ENCODE measurements at places on chromosomes 2 and 18.

DNA sequence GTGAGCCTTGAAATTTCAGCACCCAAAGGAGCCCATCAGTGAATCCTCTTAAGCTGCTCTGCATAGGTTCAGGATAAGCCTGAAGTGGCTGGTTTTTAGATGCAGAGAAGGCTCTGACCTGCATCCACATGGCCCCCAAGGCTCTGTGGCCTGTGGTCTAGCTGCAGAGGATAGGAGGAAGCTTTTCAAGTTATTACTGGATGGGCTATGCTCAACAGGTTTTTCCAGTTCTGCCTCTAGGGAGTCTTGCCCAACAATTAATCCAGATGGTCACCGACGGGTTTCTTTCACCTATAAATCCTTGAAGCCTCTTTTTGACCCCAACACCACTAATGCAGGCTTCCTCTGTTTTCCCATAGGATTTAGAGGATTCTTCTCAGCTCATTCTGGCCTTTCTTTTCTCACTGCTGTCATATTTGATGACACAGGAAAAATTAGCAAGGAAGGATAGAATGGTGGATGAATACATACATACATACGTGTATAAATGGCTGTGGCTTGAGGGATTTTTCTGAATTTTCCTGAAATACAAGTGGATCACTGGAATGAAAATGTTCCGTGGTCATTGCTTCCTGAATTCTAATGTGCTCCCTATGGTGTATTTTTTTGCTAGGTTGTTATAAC, 52.2 kb upstream of the BCL2L11 start:
- no peak for DNase-seq

- DNase-seq, result no peak
Observed at GRCh38 chr18:3910512-3910911, 460.5 kb downstream of the TGIF1 start.

DNA sequence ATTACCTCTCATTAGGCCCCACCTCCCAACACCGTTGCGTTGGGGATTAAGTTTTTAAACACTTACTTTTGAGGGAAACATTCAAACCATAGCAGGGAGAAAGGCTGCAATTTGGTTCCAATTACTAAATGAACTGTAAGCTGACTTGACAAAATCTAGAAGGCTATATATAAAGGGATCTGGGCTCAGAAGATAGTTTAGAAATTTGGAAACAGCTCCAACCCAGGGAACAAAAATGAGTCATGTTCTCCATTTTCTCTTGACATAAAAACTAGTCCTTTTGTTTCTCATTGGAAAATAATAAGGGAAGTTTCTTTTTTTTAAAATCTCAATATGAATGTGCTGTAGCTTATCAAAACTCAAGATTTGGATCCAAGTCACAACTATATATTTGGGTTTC, 17.5 kb downstream of the MOGAT1 start:
- no peak for DNase-seq

DNA sequence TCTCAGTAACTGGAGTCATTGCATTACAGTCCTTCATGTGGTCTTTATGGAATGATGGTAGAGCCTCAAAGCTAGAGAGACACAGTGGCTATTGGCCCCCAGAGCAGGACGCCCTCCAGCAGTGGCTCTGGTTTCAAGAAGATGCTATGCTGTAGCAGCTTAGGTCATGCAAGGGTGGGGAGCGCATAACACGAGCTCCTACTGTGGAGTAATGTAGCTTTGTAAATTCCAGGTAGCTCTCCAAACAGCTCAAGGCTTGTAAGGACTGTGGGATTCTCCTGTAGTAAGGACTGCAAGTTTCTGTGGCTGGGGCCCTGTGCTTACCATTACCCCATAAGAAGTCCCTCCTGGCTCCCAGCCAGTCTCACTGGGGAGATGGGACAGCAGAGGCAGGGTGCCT, 15.6 kb downstream of the APLF start:
- DNase-seq, result no peak

GRCh38 chr2:121532894-121533293, 2.2 kb downstream of the RNU4ATAC start:
- no peak for DNase-seq

DNA sequence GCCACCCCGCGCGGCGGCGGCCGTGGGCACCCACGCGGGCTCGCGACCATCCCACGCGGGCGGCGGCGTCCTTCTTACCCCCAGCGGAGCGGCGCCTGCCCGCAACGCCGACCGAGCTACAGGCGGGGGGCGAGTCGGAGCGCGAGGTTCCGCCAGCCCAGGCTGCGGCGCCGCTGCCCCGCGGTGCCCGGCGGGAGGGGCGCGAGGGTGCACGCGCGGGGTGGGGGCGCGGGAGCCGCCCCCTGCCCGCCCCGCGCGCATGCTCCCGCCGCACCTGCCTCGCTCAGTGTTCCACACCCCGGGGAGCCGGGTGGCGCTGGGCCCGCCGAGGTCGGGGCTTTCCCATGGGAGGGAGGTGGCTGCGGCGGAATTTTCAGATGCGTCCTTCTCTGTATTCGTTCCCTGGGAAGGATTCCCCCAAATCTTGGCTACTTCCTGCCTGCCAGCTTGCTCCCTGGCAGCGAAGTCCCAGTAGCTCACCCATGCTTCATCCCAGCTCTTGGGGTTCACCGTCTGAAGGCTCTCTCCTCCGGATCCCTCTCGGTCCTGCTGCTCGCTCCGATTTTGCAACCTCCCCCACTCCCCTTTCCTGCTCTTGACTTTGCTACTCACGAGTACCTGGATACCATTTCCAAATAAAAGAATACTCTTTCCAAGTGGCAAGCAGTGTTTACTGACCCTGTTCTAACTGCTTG, at the start of gene L3MBTL4:
Gene L3MBTL4 (minus strand): TSS at position 189 of the 695 bp plus-strand sequence. CDS start 103,286 bp downstream, outside the sequence.
- peak; percentile 59 for DNase-seq

- no peak for DNase-seq
Observed at GRCh38 chr18:35155398-35156117, 85.3 kb upstream of the ZNF397 start.

- DNase-seq, result no peak
Observed at GRCh38 chr2:100185516-100185915, 43.1 kb upstream of the AFF3 start.

DNA sequence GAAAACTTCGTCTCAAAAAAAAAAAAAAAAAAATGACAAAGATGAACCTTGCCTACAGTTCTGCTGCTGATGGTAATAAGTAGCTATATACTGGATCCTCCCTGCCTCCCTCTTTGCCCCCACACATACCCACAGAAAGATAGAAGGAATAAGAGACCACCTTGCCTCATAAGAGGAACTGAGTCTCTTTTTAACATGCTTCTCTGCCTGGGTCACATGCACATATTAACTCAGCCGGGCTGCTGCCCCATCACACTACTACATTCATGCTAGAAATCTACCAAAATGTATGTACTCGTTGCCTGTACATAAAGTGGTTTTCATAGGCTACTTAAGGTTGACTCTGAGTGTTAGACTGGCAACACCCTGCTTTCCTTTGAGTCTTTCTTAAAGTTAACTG, 78.9 kb upstream of the B3GNT2 start:
- DNase-seq, result no peak

DNA sequence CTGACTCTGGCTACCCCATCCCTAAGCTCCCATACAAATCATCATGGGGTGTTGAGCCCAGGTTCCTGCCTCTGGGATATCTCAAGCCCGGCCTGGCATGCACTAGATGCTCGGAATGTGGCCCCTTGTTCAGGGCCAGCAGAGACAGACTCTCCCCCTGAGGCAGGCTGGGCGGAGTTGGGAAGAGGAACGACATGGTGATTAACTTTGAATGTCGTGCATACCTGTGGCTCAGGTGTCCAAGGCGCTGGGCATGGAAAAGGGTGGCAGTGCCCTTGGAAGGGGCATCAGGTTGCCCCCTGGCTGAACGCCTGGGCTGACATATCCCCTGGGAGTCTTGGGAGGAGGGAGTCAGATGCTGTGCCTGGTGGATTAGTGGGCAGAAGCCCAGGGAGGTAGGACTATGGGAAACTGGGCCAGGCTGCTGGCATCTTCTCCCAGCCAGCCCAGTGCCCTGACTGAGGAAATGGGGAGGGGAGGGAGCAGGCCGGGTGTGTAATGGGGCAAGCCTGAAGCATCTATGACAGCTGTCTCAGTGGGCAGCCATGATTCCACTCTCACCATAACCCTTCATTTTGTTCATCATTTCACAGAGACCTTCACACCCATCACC, 57.8 kb upstream of the OTOF start:
- DNase-seq, result no peak

GRCh38 chr2:64524604-64525316, 632 bp downstream of the AFTPH start:
- peak; percentile 24 for DNase-seq

- DNase-seq, result no peak
Observed at GRCh38 chr18:35827275-35827902, 145.1 kb upstream of the RMP24 start.

DNA sequence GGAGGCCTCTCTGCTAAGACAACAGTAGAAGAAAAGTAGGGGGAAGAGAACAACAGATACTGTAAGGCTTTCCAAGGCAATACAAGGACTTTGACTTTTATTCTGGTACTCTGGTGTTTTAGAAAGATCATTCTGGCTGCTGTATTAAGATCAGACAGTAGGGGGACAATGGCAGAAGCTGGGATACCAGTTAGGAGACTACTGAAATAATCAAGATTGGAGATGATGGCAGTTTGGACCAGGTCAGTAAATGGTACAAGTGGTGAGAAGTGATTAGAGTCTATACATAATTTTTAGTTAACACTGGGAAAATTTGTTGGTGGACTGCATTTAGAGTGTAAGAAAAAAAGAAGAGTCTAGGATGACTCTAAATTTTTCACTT, 139.7 kb downstream of the ROCK1 start:
- no peak for DNase-seq

DNA sequence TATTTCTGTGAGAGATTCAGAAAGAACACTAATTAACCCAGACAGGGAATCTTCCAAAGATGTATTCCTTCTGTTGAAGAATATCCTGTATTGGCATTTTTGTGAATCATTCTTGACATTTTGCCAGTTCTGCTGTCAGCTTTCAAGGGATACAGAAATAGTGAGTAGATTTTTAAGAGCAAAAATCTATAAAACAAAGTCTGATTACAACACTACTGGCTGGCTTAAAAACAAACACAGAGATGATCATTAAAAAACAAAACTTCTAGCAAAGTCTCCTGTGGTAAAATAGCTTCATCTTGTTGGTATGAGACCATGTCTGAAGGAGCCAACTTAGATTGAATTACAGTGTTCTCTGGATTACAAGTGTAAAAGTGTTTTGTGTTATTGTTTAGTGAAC, 866.3 kb upstream of the KLHL29 start:
- DNase-seq, result no peak

GRCh38 chr18:52208646-52209045, 131.4 kb upstream of the DCC start:
- no peak for DNase-seq

DNA sequence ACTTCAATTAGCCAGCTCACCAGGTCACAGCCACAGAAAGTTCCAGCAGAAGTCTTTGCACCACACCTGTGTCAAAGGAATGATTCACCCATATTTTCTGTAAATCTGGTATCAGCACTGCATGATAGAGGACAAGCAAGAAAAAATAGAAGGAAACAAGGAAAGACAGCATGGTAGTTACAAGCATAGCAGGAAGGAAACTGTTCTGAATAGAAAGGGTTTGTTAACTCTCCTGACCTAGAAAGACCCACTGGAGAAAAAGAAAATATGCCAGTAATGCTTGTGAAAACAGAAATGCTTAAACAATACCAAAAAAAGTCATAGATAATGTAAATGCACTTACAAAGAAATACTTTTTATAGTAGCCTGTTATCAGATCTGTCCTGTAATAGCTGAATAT, 40.8 kb downstream of the SCRN3 start:
- DNase-seq, result no peak

- DNase-seq, result no peak
Observed at GRCh38 chr18:10032331-10033015, 118.7 kb downstream of the VAPA start.

- no peak for DNase-seq
Observed at GRCh38 chr2:71876542-71877451, 270.9 kb downstream of the CYP26B1 start.

GRCh38 chr2:113212245-113213060, 38.7 kb downstream of the PSD4 start:
- no peak for DNase-seq

GRCh38 chr2:108280466-108280865, 8.2 kb upstream of the SULT1C2 start:
- DNase-seq, result no peak

- no peak for DNase-seq
Observed at GRCh38 chr2:44866152-44866551, 75.3 kb upstream of the SIX3 start.

DNA sequence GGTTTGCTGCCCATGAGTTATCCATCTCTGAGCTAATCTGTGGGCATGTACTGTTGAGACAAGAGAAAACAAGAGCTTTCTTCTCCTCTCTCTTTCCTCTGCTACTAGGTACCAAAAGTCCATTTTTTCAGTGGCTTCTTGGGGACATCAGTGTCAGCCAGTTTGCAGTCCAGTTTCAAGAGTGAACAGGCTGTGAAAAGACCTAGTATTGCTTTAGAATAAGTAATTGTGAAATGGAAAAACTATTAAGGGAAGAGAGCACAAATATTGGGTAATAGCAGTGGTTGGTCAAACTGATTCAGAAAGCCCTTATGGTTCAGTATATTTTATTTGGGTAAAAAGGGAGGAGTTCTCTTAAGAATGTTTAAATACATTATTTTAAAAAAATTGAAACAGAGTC, 33.0 kb upstream of the MEP1B start:
- DNase-seq, result no peak

DNA sequence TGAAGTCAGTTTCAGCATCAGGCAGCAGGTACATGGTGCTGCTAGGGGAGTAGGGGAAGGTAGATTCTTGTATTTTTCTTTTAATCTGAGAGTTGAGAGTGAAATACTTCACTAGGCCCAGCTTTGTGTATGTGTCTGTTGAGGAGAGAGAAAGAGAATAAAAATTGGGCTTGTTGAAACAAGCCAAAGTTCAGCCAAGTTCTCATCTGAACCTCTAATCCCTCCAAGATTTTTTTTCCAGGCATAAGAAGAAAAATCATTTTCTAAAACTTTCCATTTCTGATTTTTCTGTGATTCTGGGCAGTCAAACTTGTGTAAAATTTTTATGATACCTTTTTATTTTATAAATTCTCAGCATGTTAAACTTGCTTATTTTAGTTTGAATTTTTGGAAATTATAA, 55.6 kb downstream of the PTPRM start:
- DNase-seq, result no peak

GRCh38 chr2:127654838-127655175, 8.9 kb downstream of the GPR17 start:
- DNase-seq, result no peak

GRCh38 chr2:29314816-29315571, 199.8 kb downstream of the CLIP4 start:
- no peak for DNase-seq

- DNase-seq, result no peak
Observed at GRCh38 chr2:149648282-149649030, 60.9 kb upstream of the MMADHC start.

DNA sequence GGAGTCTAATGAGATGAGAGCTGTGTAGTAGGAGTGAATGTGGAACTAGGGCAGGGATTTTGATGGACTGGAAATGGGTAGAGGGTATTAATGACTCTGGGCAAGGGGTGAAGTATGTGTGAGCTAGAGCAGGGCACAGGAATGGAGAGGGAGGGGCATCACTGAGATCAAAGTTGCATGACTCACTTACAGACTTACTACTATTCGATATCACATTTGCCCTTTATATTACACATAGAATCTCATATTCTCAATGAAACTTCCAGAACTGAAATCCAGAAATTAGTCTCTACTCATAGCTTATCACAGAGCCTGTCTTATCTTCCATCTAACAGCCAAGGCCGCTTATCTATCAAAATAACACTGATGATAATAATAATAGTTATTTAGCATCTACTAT, 20.0 kb upstream of the ITGB6 start:
- DNase-seq, result no peak
